ENCODE measurements at places on chromosomes 16 and 17.

GRCh38 chr16:84555418-84556196, 51.1 kb upstream of the MEAK7 start:
- DNase-seq, result no peak

DNA sequence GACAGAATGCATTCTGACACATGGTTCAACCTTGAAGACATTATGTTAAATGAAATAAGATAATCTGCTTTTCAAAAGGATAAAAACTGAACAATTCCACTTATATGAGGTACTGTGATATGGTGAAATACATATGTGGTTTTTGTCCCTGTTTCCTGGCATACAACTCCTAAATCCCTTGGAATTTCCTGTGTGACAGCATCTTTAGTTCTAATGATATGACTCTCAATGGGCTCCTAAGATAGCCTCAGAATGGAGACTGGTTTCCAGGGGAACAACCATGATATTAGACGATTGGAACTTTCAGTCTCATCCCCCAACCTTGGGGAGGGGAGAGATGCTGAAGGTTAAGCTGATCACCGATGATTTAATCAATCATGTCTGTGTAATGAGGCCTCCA, 37.7 kb upstream of the PHLPP2 start:
- DNase-seq, result peak; percentile 59

DNA sequence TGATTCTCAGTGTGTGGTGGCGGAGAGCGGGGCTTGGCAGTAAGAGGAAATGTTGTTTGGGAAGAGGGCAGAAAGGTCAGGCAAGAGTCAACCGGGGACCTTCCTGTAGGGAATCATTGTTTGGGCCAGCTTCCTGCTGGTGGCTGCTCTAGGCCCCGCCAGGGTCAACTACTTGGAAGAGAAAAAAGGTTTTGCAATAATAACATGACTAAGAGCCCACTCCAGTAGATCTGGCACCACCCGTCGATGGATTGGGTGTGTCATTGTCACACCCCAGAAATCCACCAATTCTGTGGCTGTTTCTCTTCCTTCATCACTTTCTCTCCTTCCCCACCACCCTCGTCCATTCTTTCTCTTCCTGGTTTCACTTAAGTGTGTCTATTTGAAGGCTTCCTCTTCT, 4.2 kb upstream of the KRT24 start:
- peak; percentile 33 for DNase-seq

GRCh38 chr16:4685776-4686496, 7.4 kb upstream of the NUDT16L1 start:
- DNase-seq, result no peak

Measured in AG20443 (cell line).